ENCODE measurements at places on chromosomes 3 and 15.

GRCh38 chr15:41501931-41502794 lies 8.5 kb downstream of the ITPKA start:
- DNase-seq = no peak

DNA sequence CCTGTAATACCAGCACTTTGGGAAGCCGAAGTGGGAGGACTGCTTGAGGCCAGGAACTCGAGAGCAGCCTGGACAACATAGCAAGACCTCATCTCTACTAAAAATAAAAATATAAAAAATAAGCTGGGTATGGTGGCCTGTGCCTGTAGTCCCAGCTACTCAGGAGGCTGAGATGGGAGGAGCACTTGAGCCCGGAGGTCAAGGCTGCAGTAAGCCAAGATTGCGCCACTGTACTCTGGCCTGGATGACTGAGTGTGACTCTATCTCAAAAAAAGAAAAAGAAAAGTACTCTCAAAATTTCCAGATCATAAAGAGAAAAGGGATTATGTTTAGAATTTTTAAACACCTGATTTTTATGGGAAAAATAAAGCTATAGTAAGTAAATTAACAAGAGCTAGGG lies 24.1 kb downstream of the SLC51A start:
- DNase-seq = no peak

GRCh38 chr3:21752749-21753347 lies 1.8 kb upstream of the ZNF385D start:
- no peak for DNase-seq

GRCh38 chr3:23202203-23202920 lies 765 bp upstream of the UBE2E2 start:
- DNase-seq = no peak

DNA sequence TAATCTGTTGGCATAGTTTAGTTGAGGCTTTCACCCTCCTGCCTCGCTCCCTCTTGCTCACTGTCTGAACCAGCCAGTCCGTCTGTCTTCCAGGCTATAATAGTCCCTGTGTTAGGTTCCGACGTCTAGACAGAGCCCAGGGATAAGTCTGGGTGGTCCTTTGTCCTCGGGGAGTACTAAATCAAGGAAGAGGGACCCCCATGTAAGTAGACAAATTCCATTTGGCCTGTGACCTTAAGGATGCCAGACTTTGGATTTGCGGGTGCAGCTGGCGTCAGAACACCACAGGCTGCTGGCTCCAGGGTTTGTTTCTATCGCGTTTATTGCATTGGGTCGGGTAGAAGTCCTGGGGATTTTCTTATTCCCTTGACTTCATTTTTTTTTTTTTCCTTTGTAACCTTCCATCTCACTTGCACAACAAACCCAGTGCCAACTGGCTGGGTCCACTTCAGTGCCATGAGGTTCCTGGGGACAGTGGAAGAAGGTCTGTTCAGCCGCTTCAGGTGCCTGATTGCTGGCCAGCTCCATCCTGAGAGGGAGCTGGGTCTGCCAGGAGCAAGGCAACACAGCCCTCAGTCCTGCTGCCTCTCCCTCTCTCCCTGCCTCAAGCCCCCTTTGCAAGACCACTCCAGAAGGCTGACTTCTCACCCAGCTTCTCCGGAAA lies 95.4 kb upstream of the KLHL25 start:
- no peak for DNase-seq

DNA sequence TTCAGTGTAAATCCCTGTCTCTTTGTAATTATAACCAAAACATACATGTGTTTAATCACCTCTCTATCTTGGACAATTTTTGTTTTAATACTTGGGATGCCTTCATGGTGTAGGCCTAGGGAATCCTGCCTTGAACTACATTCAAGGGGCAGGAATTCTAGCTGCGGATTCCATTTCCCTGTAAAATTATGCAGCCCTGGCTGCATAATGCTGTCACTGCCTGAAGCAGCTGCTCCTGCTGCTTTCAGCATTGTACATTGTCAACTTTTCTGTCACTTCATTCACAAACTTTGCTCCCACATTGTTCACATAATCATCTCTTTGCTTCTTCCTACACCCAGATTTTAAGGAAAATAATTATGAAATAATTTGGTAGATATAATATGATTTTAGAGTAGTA lies 638.7 kb downstream of the RBMS3 start:
- no peak for DNase-seq

DNA sequence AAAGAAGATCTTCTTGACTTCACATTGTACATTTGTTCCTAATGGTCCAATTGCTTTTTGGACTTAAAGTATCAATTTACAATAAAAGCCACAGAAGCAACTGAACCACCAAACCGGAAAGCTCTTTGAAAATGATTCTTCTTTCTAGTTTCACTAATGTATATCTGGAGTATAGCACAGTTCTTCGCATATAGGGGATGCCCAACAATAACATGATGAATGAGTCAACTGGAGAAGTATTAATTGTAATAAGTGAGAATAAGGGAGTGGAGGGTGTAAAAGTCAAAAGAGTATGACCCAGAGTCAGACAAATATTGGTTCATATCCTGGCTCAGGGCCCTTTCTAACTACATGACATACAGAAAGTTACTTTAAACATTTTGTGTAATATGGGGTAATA lies 425.2 kb downstream of the ZBTB20 start:
- no peak for DNase-seq

Data from stimulated activated CD4-positive, alpha-beta T cell treated with anti-CD3 and anti-CD28 coated beads, TNF-alpha, amount 100 ng/mL, for 48 hours (primary cell).